ENCODE measurements at places on chromosomes 2 and 18.

GRCh38 chr2:69088466-69088865 lies 75.5 kb downstream of the ANTXR1 start:
- DNase-seq: no peak

DNA sequence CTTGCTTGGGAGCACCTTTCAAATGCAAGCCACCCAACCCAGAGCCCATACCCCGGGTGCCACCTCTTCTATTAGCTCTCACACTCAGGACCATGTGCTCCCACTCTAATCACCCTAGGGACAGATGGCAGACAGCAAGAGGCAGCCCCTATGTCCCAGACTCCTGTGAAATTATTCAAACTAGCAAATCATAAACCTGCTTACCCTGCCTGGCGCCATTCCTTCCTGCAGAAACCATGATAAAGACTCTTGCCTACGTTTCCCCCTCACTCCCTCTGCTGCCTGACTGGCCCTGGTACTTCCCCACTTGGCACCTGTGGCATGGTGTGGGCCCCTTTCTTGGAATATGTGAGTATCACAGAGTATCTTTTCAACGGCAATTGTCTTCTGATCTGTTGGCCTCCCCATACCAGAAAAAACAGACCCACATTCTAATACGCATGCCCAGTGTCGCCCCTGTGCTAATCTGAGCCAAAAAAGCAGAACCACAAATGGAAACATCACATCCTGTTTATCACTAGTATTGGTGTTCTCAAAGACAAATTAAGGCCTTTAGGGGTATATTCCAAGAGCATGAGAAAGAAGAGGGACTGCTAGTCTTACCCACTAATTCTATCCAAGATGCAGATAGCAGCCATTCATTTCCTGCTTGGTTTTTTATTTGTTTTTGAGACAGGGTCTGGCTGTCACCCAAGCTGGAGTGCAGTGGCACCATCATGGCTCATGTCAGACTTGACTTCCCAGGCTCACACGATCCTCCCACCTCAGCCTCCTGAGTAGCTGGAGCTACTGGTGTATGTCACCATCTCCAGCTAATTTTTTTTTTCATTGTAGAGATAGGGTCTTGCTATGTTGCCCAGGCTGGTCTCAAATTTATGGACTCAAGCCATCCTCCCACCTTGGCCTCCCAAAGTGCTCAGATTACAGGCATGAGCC lies 44.1 kb upstream of the TTC39C start:
- DNase-seq: no peak

DNA sequence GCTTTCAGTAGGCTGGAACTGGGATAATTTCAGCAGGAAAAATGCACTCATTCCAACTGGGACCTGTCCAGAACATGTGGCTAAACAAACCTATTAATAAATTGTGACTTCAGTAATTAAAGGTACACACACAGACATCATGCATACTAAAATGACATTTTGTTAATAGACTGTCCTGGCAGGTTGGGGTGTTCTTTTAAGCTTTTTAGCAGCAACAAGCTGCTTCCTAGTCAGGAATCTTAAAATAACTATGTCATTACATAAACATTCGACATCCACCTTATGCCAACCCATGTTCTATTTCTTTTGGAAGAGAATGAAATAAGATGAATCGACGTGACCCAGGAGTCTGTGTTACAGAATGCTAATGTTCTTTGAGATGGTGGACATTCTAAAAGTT lies 435.7 kb downstream of the TXNL1 start:
- no peak for DNase-seq

DNA sequence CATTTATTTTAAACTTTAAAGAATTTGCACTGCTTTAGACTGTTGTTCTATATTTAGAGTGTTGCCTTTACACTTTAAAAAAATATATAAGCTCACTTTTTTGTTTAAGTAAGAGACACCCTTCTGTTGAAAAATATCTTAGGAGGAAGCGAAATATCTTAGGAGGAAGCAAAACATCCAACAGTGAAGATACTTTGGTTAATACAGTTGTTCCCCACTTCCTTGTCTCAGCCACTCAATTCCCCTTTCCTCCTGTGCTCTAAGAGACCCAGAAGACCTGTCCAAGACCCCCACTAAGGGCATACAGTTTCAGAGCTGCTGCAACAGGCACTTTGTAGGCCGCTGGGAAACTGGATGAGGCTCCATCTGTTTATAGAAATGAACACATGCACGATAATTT lies 5.7 kb downstream of the SERPINB8 start:
- no peak for DNase-seq

- DNase-seq: no peak
Observed at GRCh38 chr18:1394966-1395365, 490.3 kb downstream of the ADCYAP1 start.

GRCh38 chr2:341017-341542 lies 53.2 kb upstream of the ALKAL2 start:
- DNase-seq: no peak

- no peak for DNase-seq
Observed at GRCh38 chr18:8706791-8707555, 1.6 kb downstream of the MTCL1 start.

DNA sequence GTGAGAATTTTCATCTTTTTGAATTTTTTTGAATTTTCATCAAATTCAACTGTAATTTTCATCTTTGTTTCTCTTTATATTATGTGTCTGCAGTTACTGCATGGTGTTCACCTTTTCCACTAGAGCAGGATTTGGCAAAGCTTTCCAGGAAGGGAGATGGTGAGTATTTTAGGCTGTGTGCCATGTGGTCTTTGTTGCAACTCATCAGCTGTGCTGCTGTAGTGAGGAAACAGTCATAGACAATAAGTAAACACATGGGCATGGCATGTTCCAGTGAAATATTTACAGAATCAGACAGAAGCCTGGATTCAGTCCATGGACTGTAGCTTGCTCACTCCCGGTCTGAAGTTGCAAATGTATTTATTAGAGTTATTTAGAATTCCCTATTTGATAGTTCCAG lies 120.4 kb downstream of the DCDC2C start:
- no peak for DNase-seq

- DNase-seq: no peak
Observed at GRCh38 chr2:33131749-33132148, 185.0 kb downstream of the LTBP1 start.

DNA sequence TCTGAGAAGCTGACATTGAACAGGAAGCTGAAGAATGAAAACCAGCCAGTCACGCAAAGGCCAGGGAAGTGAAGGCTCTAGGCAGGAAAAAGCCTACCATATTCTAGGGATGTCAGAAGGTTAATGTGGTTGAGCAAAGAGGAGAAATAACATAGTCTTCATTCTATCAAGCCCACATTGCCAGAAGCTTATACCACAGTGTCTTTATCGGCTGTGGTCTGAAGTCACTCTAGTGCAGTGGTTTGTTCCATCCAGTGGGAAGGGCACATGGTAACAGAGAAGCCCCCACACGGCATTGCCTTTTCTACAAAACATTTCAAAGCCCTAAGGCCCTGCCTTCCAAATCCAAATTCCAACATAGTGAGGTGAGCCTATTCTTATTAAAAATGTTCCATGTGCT lies 311.3 kb downstream of the TNS1 start:
- no peak for DNase-seq

GRCh38 chr18:8229040-8229439 lies 380.2 kb upstream of the RAB12 start:
- no peak for DNase-seq

GRCh38 chr2:202610380-202610779 lies 24.4 kb upstream of the FAM117B start:
- no peak for DNase-seq

DNA sequence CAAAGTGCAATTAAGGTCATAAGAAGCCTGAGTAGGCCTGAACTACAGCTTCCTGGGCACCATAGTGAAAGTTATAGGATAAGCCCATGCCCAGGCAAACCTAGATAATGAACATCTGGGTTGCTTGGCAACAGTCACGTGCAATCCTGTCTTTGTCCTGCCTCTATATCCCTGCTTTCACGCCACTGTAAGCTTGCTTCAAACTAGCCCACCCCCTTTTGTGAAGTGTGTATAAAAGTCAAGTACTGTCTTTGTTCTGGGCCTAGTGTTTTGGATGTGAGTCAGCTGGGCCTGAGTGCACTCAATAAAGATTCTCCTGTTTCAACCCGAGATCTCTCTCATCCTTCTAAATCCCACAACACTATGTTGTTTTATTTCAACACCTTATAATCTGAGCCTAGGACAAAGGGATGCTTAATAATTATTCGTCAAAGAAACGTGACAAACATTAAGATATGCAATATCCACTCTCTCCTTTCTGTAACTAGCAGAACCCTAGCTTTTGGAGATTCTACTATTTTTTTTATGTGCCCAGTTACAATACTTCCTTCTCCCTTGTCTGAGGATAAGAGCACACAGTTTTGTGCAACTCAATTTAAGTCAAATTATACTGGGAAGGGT lies 927.8 kb downstream of the SUCLG1 start:
- no peak for DNase-seq

DNA sequence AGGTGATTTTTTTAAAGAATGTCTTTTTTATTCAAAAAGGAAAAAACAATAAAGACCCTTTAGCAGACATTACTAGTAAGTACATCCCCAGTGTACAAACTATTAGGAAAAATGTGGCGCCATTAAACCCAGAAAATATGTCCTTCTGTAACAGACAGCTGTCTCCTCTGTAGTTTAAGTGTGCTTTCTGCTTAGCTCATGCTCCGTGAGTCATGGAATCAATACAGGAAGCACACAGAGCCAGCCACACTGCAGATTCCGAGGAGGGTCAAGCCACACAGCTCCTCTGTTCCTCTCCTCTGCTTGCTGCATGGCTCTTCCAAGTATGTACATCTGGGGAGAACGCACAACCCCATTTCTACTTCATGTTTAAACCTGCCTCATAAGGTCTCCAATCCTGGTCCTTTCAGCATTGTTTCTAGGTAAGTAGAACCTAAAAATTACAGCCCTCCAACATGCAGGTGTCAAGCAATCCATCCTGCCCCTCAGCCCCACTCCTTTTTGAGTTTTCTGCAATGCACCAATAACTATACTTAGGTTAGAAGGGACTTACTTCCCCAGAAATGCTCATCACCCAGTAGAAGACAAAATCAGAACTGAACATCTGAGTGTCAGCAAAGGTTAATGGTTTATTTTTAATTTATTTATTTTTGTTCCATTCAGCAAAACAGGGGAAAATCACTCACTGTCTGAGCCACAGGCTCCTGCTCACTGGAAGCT lies 37.5 kb downstream of the ACVR1 start:
- no peak for DNase-seq

- no peak for DNase-seq
Observed at GRCh38 chr2:144707736-144708326, 187.9 kb upstream of the ZEB2 start.

DNA sequence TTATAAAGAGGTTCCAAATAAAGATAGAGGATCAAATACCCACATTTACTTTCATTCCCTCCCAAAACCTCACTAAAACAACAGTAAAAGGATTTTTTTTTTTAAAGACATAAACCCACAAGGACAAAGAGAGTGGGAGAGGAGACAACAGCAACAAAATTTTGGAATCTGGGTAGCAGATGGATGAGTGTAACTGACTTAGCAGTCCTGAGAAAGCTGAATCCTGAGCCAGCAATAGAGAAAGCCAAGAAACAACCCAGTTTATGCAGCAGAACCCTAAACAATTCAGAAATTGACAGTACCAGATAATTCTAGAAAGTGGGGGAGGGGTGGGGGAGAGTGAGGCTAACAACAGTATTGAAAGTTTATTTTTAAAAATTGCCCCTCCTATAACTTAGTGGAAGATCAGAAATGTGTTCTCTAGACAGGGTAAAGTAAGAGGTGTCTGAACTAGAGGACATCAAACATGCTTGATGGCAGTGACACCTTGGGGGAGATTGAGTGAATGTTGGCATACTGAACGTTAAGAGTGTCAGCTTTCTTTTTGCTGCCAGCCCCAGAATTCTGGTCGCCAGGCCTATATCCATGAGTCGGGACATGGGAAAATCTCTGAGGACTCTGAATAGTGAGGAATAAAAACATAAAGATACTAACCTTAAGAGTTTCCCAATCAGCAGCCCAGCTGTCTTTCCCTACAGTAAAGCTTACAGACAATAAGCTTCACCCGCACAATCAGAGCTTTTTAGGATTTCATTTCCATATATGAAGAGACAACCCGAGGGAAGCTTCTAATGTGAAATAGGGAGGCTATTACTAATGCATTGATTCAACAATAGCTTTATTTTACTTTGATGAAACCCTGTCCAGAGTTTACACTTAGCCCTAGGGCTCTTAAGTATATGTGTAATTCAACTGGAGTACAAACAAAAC lies 128.0 kb upstream of the ALPP start:
- DNase-seq: no peak

DNA sequence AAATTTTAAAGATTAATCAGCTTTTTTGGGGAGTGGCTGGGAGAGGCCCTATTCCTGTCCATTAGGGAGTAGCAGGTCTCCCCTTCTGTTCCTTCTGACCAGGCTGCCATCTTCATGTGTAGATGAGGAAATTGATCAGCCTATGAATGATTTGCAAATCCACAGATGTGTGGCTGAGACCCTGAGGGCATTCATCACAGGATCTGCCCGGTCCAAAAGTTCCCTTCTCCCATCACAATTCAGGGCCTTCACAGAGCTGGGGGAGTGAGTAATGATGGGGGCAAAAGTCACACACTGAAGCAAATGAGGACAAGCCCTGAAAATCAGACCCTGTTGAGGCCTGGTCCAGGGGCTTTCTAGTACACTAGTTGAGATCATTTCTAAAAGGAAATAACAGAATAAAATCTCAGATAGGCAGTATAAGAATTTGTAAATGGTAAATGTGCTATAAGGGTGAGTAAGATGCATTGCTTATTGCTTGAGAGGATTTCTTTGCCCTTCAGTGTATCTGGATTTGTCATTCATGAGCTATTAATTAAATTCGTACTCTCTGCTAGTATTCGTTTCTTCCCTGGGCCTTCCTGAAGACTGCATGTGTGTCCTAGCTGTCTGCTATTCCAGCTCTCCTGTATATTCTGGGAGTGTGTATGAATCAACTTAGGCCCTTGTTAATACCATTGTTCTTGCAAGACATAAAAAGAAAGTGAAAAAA lies 53.2 kb downstream of the SETBP1 start:
- no peak for DNase-seq

DNA sequence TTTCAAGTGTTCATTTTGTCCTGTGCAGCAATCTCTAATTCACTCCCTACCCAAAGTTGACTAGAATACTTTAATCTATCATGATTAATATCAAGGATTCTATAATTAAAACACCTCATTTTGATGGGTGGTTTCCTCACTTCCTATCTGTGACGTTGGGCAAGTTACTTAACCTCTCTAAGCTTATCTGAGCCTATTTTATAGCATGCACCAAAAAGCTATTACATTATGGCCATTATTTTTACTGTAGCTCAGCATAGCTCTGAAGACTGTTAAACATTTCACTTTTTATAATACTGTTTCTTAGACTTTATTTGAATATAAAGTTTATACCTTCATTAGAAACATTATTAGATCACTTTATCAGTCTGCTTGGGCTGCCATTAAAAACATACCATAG lies 579.6 kb upstream of the NXPH2 start:
- DNase-seq: no peak

GRCh38 chr2:195575879-195576401 lies 81.1 kb upstream of the SLC39A10 start:
- no peak for DNase-seq

All from type B pancreatic cell (in vitro differentiated cells).